ENCODE measurements at places on chromosomes 12 and 14.

DNA sequence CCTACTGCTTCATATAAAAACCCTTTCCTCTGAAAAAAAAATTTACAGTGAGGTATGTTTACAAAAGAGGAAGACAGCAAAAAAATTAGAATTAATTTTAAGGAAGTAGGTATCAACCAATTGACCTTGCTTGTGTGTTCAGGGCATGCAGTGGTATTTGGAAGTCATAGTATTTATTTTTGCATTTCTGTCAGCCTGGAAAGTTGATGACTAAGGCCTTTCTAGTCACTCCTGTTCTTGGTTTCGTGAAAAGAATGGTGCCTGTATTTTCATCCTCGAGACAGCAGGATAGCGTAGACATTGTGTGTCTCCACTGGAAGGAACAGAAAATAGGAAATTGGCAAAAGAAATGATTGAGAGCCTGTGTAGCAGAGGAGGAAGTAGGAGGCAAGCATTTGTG, 24.5 kb downstream of the SLC16A7 start:
- DNase-seq, result no peak

DNA sequence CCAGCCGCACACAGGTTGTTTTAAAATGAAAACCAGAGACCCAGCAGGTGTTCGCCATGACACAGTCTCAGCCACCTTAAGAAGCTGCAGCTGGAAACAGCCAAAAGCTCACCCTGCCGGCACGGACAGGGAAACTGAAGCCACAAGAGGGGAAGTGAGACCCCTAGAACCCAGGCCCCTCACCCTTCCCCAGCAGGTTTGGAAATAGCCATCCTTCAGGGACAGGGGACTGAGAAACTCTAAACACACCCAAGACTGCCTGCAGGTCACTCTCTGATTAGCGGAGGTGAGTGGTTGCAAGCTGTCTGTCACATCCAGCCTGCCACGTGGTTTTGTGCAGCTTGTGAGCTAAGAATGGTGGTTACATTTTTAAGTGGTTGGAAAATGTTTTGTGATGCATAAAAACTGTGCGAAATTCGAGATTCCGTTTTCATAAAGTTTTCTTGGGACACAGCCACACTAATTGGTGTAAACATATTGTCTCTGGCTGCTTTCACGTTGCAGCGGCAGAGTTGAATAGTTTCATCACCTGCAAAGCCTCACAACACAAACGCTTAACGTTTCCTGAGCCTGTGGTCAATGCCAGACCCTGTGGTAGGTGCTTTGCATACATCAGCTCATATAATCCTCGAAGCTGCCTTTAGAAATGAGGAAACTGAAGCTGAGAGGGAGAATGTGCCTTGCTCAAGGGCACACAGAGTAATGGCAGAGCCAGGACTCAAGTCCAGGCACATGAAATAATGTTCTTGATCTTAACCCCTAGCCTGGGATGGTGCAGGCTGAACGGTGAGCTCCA, 1.7 kb upstream of the SELPLG start:
- no peak for DNase-seq

DNA sequence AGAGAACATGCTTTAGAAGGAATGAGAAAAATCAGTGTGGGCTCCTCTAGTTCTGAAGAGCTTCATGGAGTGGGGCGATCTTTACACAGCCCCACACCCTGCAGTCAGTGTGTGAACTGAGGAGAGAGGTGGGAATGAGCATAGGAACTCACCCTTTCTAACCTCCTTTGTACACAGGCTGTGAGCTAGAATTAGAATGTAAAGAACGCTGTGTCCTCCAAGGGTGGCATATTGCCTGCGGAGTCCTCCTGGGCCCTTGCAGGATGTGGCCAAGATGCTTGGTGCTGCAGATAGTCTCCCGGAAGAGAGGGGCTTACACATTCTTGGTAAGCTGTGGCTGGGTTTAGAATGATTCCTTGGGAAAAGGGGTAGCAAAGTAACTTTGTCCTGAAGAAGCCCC, 43.9 kb downstream of the NINJ2 start:
- DNase-seq, result no peak

DNA sequence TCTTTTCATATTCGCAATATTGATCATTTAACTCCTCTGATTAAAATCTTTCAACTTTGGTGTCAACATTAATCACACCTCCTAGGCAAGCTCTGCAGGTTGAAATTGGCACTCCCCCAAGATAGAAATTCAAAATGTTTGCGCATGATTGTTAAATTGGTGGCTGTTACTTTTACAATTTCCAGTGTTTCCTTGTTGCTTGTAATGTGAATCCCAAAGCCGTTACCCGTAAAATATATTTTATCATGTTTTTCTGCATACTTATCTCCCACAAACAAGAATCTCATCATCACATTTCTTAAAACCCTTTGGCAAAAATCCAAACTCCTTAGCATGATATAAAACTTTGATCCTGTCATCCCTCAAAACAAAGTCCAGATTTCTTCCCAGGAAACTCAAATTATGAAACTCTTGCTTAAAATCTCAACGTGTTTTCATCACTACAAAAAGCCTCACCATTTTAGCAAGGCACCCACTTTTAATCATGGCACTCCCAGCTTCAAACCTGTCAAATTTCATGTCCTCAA, 14.7 kb downstream of the RTL1 start:
- no peak for DNase-seq

DNA sequence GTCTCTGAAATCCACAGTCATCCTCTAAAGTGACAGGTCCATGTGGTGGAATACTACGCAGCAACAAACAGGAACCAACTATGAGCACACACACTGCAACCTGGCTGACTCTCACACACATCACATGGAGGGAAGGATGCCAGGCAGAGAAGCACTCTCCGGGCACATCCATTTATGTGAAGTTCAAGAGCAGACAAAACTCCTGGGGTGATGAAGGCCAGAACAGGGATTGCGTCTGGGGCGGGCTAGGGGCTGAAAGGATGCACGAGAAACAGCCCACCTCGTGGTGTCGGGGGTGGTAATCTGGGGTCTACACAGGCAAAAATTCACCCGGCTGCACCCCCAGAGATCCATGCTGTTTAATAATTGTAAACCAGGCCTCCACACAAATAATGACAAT, 100.2 kb downstream of the DICER1 start:
- no peak for DNase-seq

DNA sequence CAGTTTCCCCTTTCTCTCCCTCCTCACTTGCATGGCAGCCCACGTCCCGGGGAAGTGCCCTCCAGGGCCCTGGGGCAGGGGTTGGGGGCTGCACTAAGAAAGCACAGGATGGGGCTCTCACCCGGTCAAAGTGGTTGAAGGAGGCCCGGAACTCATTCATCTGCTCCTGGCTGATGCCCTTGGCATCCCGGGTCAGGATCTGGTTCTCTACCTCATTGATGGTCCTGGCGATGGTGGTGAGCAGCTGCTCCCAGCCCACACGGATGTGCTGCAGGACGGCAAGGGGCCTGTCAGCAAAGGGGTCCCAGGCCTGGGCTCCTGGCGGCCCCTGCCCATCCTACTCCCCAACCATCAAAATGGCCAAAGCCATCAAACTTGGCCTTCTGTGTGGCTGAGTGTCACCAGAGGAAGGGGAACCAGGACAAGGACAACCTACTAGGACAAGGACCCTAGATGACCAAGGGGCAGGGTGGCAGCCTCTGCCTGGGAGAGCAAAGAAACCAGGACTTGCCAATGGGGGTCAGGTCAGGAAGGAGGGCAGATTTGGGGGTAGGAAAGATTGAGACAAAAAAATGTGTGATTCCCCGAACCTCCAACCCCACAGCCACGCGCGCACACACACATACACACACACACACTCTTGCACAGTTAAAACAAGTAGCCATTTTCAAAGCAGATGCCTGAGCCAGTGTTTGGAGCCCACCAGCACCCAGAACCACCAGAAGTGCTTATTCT, 87.1 kb upstream of the ZFP36L1 start:
- DNase-seq, result no peak

DNA sequence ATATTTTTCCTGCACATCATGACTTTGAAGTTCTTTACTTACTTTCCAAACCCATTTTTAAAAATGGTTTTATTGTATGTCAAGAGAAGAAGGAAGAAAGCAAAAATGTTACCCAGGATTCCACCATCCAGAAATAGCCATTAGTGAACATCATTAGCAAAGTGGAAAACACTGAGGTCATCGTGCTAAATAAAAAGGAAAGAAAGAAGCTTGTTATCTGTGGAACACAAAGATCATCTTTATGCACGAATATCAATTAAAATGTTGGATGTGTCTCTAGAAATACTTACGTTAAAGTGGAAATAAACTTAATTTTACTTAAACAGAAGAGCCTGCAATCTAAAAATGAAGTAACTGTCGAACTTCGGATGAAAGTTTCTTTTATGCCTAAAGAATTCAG, 27.3 kb downstream of the SFSWAP start:
- no peak for DNase-seq

DNA sequence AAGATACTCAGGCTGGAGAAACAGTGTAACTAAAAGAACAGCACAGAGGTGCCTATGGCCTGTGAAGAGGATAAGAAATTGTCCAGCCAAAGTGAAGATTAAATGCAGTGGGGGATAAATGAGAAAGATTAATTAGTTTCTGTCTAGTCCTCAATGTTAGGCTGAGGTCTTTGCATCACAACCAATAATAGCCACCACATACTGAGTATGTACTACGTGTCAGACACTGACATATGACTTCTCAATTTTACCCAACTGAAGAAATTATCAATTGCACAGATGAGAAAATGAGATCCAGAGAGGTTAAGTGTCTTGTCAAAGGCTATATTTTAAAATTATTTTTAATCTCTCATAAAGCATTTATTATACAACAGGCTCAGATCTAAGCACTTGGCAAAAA, 285.9 kb downstream of the PDZRN4 start:
- DNase-seq, result no peak

All from activated naive CD8-positive, alpha-beta T cell treated with anti-CD3 and anti-CD28 coated beads, Interleukin-2, amount 50 U/mL, for 16 hours (primary cell).